ENCODE measurements at places on chromosomes 5 and 9. TPM values are rescaled to one million over a fixed set of nuclear protein-coding genes. Genes with fewer than 3 reads are reported as not detected.

DNA sequence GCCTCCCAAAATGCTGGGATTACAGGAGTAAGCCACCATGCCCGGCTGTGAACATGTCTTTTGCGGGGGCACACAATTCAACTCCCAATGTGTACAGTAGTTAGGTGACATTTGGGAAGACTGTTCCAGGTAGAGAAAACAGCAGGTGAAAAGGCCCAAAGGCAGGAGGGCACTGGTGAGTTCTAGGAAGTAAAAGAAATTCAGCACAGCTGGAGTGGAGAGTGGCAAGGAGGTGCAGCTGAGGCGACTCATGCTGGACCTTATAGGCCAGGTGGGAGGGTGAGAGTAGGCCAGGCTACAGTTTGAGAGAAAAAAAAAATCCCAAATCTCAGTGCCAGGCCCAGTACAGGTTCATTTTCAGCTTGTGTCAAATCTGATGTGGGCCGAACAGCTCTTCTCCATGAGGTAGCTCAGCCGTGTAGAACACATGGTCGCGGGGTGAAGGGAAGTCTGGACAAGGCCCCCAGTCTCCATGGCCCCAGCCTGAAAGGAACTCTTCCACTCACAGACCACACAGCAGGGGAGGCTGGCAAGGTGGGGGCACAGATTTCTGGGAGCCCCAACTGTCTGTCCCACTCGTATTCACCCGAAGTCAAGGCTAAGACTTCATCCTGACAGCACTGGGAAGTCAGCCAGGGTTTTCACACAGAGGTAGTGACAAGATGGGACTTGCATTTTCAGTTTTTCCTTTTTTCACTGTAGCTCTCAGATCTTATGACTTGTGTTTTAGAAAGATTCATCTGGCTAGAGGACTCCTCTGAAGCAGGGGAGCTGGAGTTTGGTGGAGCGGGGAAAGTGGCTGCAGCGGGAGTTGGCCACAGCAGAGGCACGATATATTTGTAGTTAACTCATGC lies 4.5 kb upstream of the HNRNPAB start:
- no peak overlapping the region for H3K4me3 ChIP-seq
- no peaks in the 10 kb centered on the region for H3K4me1 ChIP-seq
- no peak for DNase-seq
- no peak overlapping the region for H3K27ac ChIP-seq

The KCNV2 gene
- polyA plus RNA-seq = not detected

The SPAG8 gene
- 1.2 TPM for polyA plus RNA-seq

The RLN1 gene
- polyA plus RNA-seq = 3.1 TPM

- H3K27ac ChIP-seq = no peak overlapping the region
- no peaks in the 10 kb centered on the region for H3K4me1 ChIP-seq
Observed at GRCh38 chr5:149938279-149938678, 6.3 kb downstream of the PDE6A start.

DNA sequence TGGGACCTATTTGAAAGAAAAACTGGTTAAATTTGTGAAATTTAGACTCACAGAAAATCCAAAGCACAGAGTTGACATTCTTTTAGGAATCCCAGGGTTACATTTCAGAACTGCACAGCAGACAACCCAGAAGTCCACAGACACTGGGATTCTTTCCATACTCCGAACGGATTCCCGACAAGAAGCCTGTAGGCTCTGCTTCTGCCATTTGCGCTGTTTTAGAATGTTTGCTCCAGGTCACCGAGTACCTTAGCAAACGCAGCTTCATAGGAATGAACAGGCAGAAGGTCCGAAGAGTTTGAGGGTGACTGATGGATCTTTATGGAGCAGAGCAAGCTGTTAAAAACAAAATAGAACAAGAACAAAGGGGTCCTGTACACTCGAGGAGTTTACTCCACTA lies 84.5 kb upstream of the NFIB start:
- no peak overlapping the region for H3K4me3 ChIP-seq
- no peak for DNase-seq
- no peaks in the 10 kb centered on the region for H3K4me1 ChIP-seq
- H3K36me3 ChIP-seq = no peaks in the 10 kb centered on the region
- no peaks in the 10 kb centered on the region for H3K27me3 ChIP-seq

The ACOT12 gene
- polyA plus RNA-seq = not detected

DNA sequence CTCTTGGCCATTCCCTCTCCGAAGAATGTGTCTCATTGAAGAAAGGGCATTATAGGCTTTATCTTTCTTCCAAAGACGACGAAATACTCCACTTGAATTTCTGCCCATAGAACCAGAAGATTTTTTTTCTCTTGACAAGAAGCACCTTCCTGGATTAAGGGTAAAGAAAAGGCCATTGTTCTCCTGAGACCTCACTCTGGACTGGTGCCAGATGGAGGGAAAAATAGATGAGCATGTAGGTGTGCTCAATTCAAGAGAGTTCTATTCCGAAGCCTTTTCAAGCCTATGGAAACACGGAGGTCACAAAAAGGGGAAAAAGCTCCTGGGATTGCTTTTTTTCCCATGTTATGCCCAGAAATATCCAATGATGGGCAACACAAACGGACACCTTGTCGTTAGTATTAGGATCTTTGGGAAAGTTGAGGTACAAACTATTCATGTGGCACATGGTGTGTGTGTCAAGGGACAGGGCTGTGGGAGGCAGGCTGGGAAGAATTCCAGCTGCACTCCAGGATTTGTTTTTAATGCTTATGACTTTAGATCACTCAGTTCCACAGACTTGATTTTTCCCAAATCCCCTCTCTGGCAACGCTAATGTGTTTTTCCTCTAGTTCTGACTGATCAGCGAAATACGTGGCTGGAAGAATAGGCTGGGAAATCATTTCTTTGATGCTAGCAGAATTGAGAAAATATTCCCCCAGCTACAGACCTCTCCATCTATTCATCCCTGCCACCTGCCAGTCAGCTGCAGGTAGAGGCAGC lies 89.9 kb downstream of the SIL1 start:
- H3K4me1 ChIP-seq = no peaks in the 10 kb centered on the region
- H3K36me3 ChIP-seq = no peaks in the 10 kb centered on the region
- H3K4me3 ChIP-seq = no peak overlapping the region
- no peaks in the 10 kb centered on the region for H3K27me3 ChIP-seq
- H3K27ac ChIP-seq = no peak overlapping the region
- no peak for DNase-seq

The PAEP gene
- not detected for polyA plus RNA-seq

DNA sequence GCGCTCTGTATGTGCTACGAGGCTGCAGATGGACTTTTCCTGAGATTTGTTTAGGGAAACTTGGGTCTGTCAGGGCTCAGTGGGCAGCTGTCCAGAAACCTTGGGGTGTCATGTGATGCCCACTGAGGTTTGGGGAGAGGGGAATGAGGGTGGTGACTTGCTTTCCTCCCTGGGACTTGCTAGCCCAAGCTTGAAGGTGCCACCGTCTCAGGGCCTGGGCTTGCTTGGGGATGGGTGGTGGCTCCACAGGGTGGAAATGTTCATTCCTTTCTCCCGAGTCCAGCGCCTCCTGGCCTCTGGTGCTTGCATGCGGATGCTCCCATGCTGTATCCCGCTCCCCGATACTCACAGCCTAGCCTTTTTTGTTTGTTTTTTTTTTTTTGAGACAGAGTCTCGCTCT lies 33.3 kb downstream of the ZNF618 start:
- H3K27ac ChIP-seq = no peak overlapping the region
- H3K27me3 ChIP-seq = no peaks in the 10 kb centered on the region
- H3K4me3 ChIP-seq = no peak overlapping the region
- no peak for DNase-seq
- no peaks in the 10 kb centered on the region for H3K4me1 ChIP-seq
- H3K36me3 ChIP-seq = no peaks in the 10 kb centered on the region

DNA sequence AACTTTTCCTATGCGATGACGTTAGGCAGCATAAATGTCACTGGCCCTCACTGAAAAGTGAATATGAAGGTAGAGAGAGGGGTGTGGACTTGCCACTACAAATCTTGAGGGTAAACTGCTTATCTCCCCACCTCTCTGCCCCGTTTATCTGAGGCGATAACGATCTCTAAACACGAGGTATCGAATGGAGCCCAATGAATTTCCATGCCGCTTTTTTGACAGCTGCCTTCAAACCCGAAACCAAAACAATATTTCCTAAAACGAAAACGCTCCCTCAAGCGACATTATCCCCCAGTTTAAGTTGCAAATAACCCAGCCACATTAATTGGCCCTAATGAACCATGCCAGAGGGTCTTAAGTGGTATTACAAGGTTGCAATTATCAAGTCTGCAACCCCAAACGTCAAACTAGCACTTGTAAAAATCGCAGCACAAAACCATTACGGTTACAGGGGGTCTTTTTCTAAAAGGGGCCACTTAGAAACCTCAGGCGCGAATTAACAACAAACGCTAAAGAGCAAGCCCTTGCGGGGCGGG lies 1.4 kb downstream of the NR3C1 start:
- H3K4me3 ChIP-seq = peak overlapping the region; percentile 78
- peaks cover 9% of the 10 kb centered on the region for H3K36me3 ChIP-seq
- DNase-seq = no peak
- H3K27ac ChIP-seq = peak overlapping the region; percentile 91

The PDLIM7 gene
- 4.5 TPM for polyA plus RNA-seq

Measured in naive thymus-derived CD4-positive, alpha-beta T cell (primary cell).